ENCODE measurements at places on chromosomes 7 and 10.

GRCh38 chr7:18283045-18283444 lies 212.5 kb upstream of the HDAC9 start:
- DNase-seq = no peak

DNA sequence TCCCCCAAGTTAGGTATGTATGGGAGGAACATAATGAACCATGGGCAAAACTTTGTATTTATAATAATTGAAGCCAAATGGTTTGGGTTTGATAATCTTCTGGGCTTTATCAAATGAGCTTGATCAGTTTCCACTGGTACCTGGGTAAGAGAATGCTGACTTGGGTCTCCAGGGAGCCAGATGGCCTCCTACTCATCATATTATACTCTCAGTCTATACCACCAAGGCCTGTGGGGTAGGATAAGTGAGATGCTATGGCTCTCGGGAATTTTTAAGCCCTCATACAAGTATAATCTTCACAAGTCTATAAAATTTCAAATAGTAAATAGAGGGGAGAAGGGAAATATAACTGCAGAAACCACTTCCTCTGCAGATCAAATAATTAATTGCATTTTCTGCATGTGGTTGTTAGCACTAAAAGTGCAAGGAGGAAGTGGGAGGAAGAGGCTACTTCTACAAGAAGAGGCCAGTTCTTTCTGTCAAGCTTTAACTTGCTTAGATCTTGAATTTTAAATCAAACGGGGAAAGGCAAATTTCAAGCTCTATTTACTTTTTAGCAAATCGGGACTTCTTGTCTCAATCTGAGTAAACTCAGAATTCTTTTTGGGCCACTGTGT lies 349.0 kb downstream of the SORCS1 start:
- no peak for DNase-seq

DNA sequence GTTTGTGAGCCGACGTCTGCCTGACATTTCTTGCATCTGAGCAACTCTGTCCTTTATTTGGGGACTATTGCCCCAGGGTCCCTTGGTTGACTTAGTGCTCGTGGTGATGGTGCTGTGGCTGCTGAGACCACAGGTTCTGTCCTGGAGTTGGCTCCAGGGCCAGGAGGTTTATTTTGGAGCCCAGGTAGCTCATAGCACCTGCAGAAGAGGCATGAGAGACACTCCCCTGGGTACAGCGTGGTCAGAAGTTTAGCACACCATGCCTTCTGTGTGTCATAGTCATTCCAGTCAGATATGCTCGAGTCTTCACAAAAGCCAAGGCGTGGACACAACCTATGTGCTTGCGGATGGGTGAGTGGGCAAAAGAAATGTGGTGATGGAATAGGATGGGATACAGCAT lies 496.9 kb downstream of the TCERG1L start:
- no peak for DNase-seq

- DNase-seq = no peak
Measured at GRCh38 chr7:143885951-143886350, 16.0 kb downstream of the TCAF1 start.

DNA sequence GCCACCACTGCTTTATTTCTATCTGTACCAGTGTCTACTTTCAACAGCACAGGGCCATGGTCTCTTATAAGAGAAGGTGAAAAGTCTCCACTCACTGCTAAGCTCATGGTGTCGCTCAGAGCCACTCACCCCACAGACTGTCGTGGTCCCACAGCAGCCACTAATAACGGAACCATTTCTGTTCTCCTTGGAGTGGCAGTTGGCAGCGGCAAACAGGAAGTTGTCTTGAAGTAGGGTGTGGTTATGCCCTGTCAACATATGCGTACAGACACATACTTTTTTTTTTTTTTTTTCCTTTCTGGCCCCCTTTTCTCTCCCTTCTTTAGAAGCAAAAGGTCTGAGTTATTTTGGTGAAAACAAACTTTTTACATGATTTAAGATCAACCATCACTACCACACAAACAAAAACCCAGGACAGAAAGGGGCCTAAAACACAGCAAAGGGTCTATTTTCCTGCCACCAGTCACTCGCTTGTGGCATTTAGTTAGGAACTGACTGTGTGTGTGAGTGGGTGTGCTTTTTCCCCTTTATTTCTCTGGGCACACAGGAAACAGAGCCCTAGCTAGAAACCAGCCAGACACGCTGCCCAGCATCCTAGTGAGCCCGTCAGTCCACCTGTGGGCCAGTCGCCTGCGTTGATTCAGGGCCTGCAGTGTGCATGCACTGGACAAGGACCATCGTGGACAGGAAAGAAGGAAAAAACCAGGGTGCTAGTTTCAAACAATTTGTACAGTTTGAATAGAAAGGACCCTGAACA lies 96.7 kb upstream of the EFCAB10 start:
- DNase-seq = no peak

DNA sequence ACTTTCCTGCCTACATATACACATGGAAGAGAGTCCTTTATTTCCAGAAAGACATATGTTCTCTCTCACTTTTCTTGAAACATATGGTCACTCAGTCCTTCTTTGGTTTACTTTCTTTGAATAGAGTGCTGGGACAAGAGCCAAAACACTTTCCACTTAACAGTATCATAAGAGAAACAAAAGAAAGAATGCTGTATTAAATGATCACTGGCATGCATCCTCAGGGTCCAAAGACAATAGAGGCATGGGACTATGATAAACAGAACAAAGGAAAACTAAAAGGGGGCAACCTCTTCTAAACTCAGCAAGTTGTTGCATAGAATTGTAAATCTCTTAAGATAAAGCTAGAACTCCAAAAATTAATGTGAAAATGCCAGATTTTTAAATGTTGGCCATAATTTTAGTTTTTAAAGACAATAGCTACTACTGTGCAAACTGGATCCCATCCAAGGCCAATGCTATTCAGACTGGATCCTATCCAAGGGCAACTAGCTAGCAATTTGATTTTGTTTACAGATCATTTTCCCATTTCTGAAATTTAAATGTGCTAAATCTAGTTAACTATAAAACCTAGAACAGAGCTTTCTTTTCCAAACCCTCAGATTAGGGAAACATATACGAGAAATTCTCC lies 687.5 kb downstream of the SORCS3 start:
- no peak for DNase-seq

GRCh38 chr10:96910488-96911395 lies 78.6 kb downstream of the LCOR start:
- peak; percentile 44 for DNase-seq

- DNase-seq = no peak
Measured at GRCh38 chr10:99532687-99533495, at the start of gene NKX2-3. Gene NKX2-3 (plus strand): TSS chr10:99532942. CDS start chr10:99533132, 190 bp downstream.

DNA sequence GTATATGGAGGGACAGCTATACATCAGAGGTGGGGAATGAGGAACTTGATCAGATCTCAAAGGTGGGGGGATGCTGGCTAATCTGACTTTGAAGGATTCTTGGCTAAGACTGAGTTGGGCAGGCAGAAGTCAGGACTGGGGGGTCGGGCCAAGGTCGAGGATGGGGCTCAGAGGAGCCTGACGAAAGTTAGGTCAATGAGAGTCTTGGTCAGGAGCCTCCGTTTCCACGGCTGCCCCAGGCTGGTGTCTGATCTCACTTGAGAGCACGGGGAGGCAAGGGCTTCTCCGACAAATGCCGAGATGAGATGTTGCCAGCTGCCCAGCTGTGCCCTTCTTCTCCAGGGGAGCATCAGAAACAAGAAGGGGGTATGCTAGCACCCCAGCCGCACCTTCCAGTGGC lies 5.7 kb downstream of the SLC29A3 start:
- no peak for DNase-seq

DNA sequence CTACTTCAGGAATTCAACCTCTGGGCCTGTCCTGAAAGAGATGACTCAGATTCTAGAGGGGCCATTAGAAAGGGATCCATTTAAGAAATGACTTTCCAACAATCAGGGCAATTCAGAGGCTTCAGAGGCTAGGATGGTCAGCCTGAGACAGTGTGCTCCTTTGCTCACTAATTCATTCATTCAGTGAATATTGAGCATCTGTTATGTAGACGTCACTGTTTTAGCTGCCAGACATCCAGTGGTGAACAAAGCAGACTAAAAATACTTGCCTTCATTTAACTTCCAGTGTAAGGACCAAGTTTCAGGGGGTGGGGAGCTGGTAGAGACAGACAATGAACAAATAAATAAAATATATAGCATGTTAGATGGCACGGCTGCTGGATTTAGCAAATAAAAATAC lies 1.6 kb downstream of the KIAA1217 start:
- DNase-seq = no peak

DNA sequence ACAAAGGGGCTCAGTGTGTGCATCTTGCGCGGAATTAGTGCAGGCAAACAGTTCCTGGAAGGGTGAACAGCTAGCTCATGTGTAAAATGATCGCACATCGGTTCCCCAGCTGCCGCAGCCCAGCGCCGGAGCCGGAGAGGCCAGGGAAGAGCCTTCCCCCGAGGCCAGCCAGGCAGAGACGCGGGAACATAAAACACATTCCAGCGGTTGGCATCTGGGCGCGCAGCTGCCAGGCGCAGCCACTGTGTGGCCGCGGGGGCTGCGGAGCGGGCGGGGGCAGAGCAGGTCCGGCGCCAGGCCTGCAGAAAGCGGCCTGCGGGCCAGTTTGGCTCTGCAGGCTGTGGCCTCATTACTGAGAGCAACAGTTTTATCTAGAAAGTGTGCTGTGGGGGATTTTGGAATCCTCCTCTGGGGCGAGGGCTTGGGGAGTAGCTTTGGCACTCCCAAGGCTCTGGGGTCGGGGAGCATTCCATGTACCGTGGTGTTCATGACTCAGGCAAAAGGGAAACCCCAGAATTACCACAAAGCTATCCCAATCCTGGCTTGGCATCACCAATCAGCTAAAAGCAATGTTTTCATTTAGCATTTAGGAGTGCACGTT lies 74.3 kb downstream of the SAMD9 start:
- DNase-seq = peak; percentile 91

- no peak for DNase-seq
Measured at GRCh38 chr10:51235865-51236264, 161.6 kb downstream of the PRKG1 start.

- peak; percentile 21 for DNase-seq
Measured at GRCh38 chr10:6647811-6648526, 67.9 kb upstream of the PRKCQ start.

- peak; percentile 79 for DNase-seq
Measured at GRCh38 chr7:129853661-129854268, 99.0 kb downstream of the UBE2H start.

GRCh38 chr10:94239696-94240095 lies 123.0 kb downstream of the NOC3L start:
- no peak for DNase-seq

DNA sequence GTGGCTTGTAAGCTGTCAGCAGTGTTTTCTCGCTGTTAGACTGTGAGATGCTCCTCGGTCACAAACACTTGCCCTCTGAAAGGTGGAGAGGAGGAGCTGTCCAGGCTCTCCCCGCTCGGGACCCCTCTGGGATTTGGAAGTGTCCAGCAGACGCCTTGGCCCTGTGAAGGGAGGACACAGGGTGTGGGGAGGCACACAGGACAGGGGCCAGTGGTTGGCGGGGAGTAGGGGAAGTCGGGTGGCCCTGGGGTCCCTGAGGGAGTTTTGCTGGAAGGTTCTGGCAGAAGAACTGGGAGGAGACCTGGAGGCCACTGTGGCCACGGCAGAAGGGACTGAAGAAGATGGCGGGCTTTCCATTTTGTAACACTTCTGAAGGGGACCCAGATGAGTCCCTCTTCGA lies 47.2 kb upstream of the DPYSL4 start:
- DNase-seq = no peak

DNA sequence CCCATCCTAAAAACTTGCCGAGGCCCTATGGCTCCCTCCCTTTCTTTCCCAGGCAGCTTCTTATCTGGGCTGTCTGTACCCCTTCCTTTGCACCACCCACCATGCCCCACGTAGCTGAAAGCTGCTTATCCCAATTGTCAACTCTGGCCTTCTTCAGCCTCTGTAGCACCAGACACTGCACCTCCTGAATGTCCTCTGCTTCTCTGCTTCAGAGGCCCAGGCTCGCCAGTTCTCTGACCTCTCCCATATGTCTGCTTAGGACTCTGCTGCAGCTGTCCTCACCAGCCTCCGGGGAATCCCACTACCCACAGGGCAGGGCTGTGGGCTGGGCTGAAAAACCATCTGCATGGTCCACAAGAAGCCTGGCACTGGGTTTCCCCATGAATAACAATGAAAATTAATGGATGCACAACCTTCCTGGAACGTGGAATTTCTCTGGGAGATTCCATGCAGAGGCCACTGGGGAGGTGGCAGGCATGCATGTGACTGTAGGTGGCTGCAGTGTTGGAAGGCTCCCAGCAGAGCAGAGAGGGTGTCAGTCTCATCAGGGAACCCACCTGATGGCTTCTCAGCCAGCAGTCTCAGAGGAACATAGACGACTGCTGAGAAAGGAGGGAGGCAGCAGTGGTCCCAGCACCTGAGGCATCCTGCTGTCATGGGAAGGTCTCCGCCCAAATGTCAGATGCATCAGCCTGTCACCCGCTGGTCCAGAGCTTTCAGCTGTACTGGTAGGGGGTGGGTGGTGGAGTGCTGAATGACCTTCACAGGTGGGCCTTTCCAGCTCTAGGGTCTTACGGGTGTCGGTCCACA lies 16.8 kb upstream of the SH2D4B start:
- no peak for DNase-seq

DNA sequence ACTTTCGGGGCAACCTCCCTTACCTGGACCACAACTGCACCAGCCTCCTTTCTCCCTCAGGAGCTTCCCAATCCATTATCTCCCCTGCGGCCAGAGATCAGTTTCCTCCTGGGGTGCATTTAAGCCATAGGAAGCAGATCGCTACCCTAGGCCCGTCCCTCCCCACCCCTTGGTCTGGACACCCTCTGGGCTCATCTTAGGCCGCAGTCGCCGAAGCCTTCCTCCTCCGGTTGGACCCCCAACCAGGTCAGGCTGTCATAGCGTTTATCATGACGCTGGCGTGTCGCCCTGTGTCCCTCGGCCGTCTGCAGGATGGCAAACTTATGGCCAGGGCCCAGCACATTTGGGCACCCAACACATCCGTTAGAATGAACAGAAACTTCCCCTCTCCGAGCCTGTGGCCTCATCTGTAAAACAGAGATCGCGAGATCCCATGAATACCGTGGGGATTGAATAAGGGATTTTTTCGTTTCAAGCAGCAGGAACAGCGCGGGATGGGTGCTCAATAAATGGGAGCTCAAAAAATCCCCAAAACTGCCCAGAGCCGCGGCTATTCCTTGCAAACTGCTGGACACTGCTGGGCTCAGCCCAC lies 669 bp upstream of the AP5Z1 start:
- DNase-seq = peak; percentile 82

- DNase-seq = no peak
Measured at GRCh38 chr7:30066687-30067086, 38.5 kb downstream of the PLEKHA8 start.

DNA sequence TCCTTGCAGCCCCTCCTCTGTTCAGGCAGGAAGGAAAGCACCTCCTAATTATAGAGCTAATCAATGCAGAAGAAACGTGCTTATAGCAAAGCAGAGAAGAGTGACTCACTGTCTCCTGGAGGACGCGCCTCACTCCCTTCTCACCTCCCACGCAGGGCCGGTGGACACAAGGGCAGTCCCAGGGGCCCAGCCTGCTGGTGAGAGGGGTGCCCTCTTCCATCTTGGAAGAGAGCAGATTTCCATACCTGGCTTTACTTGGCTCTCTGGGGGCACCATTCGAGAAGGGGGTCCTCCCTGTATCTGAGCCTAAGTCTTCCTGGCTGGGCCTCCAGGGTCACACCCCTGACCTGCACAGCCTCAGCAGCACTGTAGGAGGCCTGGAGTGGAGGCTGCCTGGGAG lies 55.8 kb downstream of the RASGEF1A start:
- DNase-seq = peak; percentile 27

GRCh38 chr10:129952378-129953118 lies 11.5 kb downstream of the EBF3 start:
- DNase-seq = no peak

All from iris pigment epithelial cell (primary cell).